Nasal cavity respiratory epithelium epithelial cell of viscerocranial mucosa (primary cell): ENCODE measurements at places on chromosomes 3 and 15. TPM values are rescaled to one million over a fixed set of nuclear protein-coding genes. Genes with fewer than 3 reads are reported as not detected.

The FAM174B gene
- under 0.01 and 1.3 TPM in 2 replicates for total RNA-seq

The CAND2 gene
- total RNA-seq: 0.34 and 4.3 TPM in 2 replicates

The CPA3 gene
- total RNA-seq: not detected in 2 replicates

The EPHB3 gene
- total RNA-seq: 11.3 and 38.6 TPM in 2 replicates

The PRSS50 gene
- under 0.01 TPM in 1 of 2 replicates, not detected in the other for total RNA-seq

The SPINT1 gene
- 196 and 485 TPM in 2 replicates for total RNA-seq

The CD80 gene
- not detected in 2 replicates for total RNA-seq

The STRC gene
- total RNA-seq: 0.34 and 0.71 TPM in 2 replicates

The CGNL1 gene
- total RNA-seq: 1.4 and 1.9 TPM in 2 replicates

The SEC11A gene
- total RNA-seq: 172 and 190 TPM in 2 replicates

The CLSTN2 gene
- total RNA-seq: under 0.01 and 0.21 TPM in 2 replicates

The COL6A5 gene
- total RNA-seq: not detected in 2 replicates

The ACAN gene
- total RNA-seq: not detected in 2 replicates

The DZIP3 gene
- total RNA-seq: 2.4 and 5.1 TPM in 2 replicates

The SLC22A13 gene
- total RNA-seq: 0.34 and 0.43 TPM in 2 replicates

The LYZL4 gene
- total RNA-seq: not detected in 2 replicates

The HRH1 gene
- 5.1 and 7.7 TPM in 2 replicates for total RNA-seq

The LRRC31 gene
- total RNA-seq: not detected in 2 replicates

The EIF2B5 gene
- 31.1 and 37.1 TPM in 2 replicates for total RNA-seq

The ADIPOQ gene
- not detected in 2 replicates for total RNA-seq

The IQCF5 gene
- total RNA-seq: not detected in 2 replicates

The ARNT2 gene
- total RNA-seq: under 0.01 and 0.50 TPM in 2 replicates

The CERS3 gene
- 6.5 and 46.8 TPM in 2 replicates for total RNA-seq

The KBTBD13 gene
- not detected in 2 replicates for total RNA-seq

The FRMD5 gene
- 2.7 and 2.8 TPM in 2 replicates for total RNA-seq

The GRM7 gene
- not detected in 2 replicates for total RNA-seq

The PLA2G4E gene
- 0.14 and 2.4 TPM in 2 replicates for total RNA-seq

The SEMA6D gene
- 1.0 and 1.2 TPM in 2 replicates for total RNA-seq

The GOLGA6D gene
- under 0.01 TPM in 1 of 2 replicates, not detected in the other for total RNA-seq

The TM6SF1 gene
- 0.71 and 1.7 TPM in 2 replicates for total RNA-seq

The VEPH1 gene
- 0.34 and 0.43 TPM in 2 replicates for total RNA-seq

The DPPA2 gene
- total RNA-seq: not detected in 2 replicates

The TEX55 gene
- not detected in 2 replicates for total RNA-seq

The SENP7 gene
- total RNA-seq: 10.9 TPM in 2 replicates

The MASP1 gene
- under 0.01 and 0.21 TPM in 2 replicates for total RNA-seq

The STXBP5L gene
- total RNA-seq: not detected in 2 replicates

The CSK gene
- total RNA-seq: 32.8 and 96.9 TPM in 2 replicates

The NPAP1 gene
- total RNA-seq: under 0.01 TPM in 1 of 2 replicates, not detected in the other

The ZBED2 gene
- 2.1 and 8.2 TPM in 2 replicates for total RNA-seq

The ZNF502 gene
- 6.2 and 9.0 TPM in 2 replicates for total RNA-seq

The PLA1A gene
- 0.14 TPM in 1 of 2 replicates, not detected in the other for total RNA-seq

The FSD2 gene
- total RNA-seq: not detected in 2 replicates

The SLC51B gene
- total RNA-seq: not detected in 2 replicates

The STAC gene
- 1.7 and 1.9 TPM in 2 replicates for total RNA-seq

The ABTB1 gene
- 5.8 and 6.9 TPM in 2 replicates for total RNA-seq

The INTS14 gene
- total RNA-seq: 33.2 and 41.3 TPM in 2 replicates

The MOBP gene
- total RNA-seq: not detected in 2 replicates

The P2RY14 gene
- not detected in 2 replicates for total RNA-seq

The RASGRP1 gene
- 0.34 and 0.50 TPM in 2 replicates for total RNA-seq

The SI gene
- not detected in 2 replicates for total RNA-seq

The GOLGA8G gene
- 0.07 TPM in 1 of 2 replicates, not detected in the other for total RNA-seq

The C3orf49 gene
- not detected in 2 replicates for total RNA-seq
